Type B pancreatic cell (in vitro differentiated cells): ENCODE measurements at places on chromosomes 11 and 22.
A peak's percentile ranks its signal among the peaks of the same experiment; 100 is the strongest.

GRCh38 chr22:43228330-43228729 lies 41.4 kb upstream of the TTLL12 start:
- no peak for DNase-seq

DNA sequence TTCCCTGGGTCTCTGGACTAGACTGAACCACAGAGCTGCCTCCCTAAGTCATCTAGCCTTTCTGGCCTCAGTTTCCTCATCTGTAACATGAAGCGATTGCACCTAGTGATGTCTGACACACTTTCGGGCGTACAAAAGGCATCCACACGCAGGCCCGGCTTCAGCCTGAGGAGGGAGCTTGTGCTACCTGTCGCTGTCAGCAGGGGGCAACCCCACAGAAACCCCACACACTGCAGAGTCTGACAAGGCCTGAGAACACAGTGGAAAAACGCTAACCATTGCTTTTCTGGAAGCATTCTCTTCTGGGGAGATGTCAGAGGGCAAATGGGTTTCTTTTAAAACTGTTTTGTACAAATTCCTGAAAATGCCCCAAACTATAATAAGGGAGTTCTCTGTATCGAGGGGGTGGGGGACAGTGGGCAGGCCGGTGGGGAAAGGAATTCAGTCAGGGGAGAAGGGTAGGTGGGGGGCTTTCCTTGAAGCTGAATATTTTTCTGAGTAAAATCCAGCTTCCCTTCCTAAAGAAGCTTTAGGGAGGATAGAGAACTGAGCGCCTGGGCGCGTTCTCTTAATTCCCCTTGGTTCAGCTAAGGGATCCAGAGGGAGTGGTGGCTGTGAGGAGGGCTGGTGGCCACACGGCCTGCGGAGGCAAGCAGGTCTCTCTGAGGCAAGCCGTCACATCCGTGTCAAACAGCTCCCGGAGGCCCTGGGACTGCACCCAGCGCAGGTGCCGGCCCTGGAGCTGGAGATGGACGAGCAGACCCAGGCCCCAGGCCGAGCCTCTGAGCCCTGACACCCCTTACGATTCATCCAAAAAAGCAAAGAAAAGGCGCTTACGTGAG lies 533 bp downstream of the ELF5 start:
- DNase-seq: no peak

DNA sequence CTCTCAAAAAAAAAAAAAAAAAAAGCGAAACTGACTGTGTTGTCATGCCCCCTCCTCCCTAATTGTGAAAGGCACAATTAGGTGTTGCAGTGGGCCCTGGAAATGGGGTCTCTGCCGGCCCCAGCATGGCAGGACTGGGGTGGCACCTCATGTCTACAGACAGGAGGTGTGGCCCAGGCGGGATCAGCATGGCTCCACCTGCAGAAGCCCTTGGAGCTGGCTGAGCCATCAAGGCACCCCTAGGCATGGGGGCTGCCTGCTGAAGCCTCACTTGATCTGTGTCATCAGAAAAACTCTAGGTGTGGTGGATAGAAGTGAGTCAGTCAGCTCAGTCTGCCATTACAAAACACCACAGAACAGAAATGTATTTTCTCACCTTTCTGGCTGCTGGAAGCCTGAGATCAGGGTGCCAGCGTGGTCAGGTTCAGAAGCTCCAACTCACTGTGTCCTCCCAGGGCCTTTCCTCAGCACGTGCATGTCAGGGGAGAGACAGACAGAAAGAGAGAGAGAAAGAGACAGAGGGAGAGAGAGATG lies 10.1 kb upstream of the B4GALNT4 start:
- no peak for DNase-seq

GRCh38 chr11:61392981-61393595 lies 701 bp downstream of the TMEM216 start:
- DNase-seq: no peak

DNA sequence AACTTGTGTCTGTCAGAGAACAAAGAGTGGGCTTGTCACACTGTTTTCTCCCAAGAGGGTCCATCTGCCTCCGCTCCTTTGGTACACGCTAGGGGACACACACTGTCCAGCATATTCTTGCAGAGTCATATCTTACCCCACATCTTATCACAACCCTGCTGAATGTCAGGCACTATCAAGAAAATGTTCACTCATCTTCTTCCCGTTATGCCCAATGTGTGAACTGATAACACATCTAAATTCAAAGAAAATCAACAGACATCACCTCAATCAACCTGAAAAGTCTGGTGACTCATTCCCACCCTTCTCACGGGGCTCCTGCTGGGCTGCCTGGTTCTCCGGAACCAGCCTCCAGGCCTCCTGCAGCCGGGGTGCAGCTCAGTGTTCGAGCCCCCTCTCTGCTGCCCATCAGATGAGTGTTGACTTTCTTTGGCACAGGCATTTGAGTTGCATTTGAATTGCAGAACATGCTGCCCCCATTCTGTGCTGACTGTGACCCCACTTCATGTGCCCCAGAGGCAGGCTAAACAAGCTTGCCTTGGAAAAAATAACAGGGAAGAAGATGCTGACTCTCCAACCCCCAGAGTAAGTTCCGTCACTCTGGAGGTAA lies 19.4 kb downstream of the GRAP2 start:
- no peak for DNase-seq

DNA sequence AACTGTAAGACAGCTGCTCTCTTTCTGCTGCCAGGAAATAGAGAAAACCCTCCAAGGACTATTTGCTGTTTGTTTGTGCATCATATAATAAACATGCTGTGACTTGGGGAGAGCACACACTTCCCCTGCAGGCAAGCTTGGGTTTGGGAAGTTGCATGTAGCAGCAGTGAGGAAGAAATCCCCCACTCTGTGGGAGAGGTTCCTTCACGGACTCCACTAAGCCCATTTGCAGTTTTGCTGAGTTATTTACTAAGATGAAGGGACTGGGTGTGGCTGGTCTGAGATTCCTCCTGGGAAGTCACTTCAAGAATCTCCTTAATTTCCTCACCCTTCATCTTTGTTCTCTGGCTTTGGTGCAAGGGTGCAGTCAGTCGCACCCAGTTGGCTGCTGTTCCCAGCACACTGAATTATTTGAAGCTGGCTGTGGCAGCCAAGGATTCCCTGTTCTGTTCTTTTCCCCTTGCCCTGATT lies 104.9 kb downstream of the ARFGAP2 start:
- no peak for DNase-seq

- DNase-seq: peak; percentile 29
Measured at GRCh38 chr11:2679011-2679676, 20.6 kb downstream of the KCNQ1OT1 start.

DNA sequence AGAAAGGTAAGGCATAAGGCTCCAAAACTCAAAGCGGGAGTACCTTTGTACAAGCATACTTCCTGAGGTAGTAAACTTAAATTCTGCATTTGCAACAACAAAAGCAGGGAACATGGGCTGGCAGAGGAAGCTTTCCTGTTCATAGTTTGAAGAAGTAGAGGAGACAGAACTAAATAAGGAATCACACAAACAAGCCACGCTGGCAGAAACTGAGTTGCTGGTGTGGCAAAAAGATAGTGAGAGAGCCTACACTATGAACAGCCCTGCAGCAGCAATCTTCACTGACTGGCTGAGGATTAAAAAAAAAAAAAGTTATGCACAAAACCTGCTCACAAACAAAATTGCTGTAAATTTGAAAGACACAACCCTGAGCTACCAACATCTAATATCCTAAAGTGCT lies 46.5 kb downstream of the FCHSD2 start:
- no peak for DNase-seq

DNA sequence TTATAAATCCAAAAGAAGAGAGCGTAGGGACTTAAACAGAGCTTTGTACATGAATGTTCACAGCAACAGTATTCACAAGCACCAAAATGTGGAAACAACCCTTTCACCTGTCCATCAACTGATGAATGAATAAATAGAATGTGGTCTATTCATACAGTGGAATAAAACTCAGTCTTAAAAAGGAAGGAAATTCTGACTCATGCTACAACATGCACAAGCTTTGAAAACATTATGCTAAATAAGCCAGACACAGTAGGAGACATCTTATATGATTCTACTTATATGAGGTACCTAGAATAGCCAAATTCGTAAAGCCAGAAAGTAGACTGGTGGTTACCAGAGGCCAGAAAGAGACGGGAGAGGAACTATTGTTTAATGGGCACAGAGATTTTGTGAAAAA lies 74.3 kb downstream of the SHANK2 start:
- no peak for DNase-seq

DNA sequence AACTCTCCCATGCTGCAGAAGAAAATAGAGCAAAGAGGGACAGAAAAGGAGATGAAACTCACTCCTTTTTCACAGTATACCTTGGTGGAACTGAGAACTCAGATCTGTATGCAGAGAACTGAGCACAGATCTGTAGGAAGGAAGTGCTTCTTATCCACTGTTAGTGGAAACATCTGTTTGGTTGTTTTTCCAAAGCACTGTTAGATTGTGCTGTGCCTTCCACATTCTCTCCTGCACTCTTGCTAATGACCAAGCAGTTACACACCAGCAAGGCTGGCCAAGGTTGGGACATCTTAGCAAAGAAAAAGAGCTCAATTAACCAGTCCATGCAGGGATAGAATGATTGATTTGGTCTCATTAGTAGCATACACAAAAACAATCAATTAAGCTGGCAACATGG lies 20.1 kb upstream of the SIK2 start:
- no peak for DNase-seq

DNA sequence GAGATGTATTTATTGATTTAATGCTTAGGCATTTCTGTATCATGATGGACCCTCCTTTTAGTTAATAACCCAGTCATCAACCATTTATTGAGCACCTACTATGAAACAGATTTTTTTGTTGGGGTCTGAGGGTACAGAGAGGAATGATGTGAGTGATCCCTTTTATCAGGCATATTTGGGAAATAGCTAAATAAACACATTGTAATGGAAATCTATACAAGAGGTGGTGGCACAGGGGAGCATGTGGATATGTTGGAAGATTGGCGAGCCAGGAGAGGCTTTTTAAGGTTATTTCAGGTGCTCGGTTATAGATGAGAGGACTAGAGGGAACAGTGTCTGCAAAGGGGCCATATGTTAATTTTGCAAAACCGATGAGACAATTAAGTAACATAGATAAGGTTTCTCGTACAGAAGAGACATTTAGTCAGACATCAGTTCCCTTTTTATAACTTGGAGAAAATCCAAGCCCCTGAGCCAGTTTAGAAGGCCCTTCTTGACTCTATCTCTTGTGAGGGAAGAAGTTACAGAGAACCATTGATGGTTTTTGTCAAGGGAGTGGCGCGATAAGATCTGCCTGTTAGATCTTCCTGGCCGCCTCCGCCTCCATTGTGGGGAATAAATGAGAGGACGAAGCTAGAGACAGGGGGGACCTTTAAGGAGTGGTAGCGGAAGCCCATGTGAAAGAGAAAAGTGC lies 2.0 kb downstream of the ATXN10 start:
- DNase-seq: no peak

GRCh38 chr22:33580310-33580709 lies 340.0 kb downstream of the LARGE1 start:
- no peak for DNase-seq

DNA sequence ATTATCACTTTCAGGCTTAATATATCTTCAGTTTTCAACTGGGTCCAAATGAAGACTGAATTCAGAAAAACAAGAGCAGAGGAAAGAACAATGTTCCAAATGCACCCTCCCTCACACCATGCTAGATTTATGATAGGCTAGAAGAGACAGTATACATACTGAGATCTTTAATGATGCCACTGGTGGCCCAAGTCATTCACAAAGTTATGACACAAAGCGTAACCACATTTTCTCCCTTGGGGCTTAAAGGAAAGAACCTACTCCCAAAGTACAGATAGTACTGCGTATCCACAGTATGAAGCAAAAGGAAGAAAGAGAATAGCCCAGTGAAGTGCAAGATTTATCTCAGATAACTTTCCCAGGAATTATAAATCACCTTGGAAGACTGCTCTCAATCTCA lies 10.9 kb upstream of the SOX6 start:
- DNase-seq: no peak

DNA sequence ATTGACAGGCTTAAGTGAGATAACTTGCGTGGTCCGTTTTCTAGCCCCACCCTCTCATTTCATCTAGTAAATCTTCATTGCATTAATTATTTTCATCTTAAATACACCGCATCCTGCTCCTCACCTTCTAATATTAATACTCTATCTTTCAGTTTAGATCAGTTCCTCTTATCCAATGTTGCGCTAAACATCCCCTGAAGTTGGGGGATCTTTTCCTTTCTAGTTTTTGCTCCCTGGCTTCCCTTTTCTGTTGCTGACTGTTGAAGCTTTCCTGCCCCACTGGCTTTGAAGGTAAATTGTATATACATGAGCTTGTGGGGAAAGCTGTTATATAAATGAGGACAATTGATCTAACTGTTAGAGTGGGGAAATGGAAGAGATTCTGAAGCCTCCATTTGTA lies 7.2 kb downstream of the CAT start:
- no peak for DNase-seq

DNA sequence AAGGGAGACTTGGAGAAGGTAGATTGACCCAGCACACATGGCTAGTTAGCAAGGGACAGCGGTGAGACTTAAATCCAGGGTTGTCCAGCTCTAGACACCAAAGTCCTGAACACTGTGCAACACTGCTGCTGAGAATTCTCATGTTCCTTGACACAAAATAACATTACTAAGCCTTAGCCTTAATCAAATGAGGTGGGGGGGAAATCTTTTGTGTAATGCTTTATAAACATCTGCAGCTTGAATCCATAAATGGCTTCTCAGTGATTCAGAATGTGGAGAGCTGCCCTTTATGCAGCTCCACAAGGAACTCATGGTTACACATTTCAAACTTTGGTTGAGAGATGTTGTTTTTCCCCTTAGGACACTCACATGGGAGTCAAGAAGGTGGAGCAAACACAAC lies 80.0 kb downstream of the CD44 start:
- no peak for DNase-seq

DNA sequence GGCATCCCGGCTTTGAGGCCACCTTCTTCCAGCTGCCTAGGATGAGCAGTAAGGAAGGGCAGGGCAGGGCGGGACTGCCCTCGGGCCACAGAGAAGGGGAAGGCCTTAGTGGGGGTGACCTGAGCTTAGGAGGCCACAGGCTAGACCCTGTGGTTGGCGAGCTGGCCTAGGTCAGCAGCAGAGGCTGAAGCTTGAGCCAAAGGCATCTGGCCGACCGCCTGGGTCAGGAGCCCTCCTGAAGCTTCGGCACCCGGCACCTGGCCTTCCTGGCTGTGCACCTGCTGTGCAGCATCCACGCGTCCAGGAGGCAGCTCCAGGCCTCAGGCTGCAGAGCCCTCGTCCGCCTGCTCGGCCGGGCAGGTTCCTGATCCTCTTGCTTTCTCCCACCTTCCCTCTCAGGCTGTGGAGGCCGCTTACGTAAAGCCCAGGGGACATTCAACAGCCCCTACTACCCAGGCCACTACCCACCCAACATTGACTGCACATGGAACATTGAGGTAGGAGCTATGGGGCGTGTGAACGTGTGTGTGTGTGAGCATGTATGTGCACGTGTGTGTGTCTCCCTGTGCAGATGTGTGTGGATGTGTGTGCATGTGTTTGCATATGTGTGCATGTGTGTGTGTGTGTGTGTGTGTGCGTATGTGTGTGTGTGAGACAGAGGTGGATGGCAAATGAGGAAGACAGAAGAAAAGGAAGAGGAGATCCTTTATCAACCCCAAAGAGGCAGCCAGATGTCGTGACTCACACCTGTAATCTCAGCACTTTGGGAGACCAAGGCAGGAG lies 34.9 kb downstream of the ST14 start:
- DNase-seq: no peak

GRCh38 chr11:1017269-1018005 lies 19.1 kb downstream of the MUC6 start:
- DNase-seq: no peak
